ENCODE measurements at places on chromosomes 4 and X.

- DNase-seq = no peak
Observed at GRCh38 chr4:15436513-15436912, 8.7 kb downstream of the C1QTNF7 start.

GRCh38 chr4:14719053-14719452 lies 283.2 kb upstream of the CPEB2 start:
- DNase-seq = no peak

GRCh38 chr4:181592221-181592745 lies 650.9 kb upstream of the TENM3 start:
- DNase-seq = no peak

DNA sequence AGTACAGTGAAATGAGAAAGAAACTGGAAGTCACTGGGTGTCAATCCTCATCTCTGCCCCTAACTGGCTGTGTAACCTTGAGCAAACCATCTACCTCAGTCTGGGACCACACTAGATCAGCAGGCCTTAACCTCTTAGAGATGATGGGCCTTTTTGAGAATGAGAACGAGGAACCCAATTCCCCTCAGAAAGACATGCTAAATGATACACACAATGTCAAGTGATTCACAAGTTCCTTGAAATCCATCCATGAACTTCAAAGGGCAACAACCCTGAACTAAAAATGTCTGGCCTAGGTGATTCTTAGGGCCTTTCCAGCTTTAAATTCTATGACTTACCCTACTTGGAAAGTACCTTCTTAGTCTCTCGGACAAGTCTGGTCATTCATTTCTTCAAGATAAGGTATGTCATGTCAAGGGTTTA lies 47.4 kb downstream of the ACSL4 start:
- DNase-seq = no peak

- no peak for DNase-seq
Observed at GRCh38 chrX:148540114-148540513, 39.7 kb downstream of the AFF2 start.

GRCh38 chr4:24144381-24144780 lies 254.5 kb upstream of the PPARGC1A start:
- no peak for DNase-seq

GRCh38 chrX:136019226-136019625 lies 34.0 kb downstream of the SLC9A6 start:
- DNase-seq = no peak

DNA sequence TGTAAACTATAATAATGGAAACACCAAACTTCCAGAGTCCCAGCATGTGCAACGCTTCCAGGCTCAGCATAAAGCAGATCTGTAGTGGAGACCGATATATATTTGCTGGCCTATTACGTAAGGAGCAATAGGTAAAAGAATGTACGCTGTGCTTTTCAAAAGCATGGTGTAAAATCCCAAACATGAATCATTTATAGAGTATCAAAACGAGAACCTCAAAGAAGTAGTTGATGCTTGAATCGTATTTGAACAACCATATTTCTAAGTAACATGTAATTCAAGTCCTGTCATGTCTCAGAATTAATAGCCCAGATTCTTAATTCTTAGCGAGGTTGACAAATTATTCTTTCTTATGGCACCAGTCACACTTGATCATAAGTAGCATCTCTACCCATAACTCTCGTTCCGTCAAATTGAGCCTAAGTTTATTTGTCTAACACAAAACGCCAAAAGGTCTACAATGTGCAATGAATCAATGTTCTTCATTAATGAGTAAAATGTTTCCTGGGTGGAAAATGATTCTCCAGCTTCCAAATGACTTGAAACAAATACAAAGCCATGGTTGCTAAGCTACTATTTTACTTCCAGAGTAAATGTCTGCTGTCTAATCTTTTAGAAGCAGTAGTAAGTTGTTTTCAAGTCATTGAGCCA lies 811.5 kb upstream of the FRG1 start:
- no peak for DNase-seq

- no peak for DNase-seq
Observed at GRCh38 chrX:102599951-102600579, 750 bp downstream of the ARMCX5 start.

GRCh38 chr4:72901553-72901952 lies 168.0 kb downstream of the COX18 start:
- no peak for DNase-seq

DNA sequence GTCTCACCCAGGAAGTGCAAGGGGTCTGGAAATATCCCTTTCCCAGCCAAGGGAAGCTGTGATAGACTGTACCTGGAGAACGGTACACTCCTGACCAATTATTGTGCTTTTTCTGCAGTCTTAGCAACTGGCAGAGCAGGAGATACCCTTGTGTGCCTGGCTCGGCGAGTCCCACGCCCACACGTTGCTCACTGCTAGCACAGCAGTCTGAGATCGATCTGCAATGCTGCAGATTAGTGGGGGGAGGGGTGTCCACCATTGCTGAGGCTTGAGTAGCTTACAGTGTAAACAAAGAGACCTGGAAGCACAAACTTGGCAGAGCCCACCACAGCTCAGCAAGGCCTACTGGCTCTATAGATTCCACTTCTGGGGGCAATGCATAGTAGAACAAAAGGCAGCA lies 138.5 kb downstream of the CHRDL1 start:
- no peak for DNase-seq

DNA sequence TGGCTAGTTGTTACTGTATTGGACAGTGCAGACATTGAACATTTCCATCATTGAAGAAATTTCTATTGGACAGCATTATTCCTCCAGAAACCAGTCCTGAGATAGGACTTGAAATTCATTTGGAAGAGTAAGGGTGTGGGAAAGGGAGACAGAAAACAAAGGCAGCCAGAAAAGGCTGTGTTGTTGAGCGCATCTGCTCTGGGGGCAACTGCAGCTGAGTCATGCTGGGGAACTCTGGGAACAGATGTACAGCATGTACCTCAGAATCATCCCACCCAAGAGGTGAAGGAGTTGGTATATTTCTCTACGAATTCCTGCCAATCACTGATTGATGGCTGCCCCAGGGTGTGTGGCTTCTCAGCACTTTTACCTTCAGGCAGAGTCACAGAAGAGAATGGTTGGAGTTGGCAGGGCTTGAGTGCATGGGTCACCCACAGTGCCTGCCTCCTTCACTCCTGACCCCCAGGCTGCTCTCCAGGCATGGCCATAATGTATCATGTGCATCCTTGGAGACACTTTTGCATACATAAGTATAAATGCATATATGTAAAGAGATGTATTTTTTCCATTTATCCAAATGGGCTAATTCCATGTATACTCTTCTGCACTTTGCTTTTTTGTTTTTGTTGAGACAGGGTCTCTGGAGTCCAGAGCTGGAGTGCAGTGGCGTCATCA lies 39.4 kb downstream of the GEMIN8 start:
- DNase-seq = no peak

GRCh38 chr4:152024881-152025280 lies 264.1 kb upstream of the GATB start:
- DNase-seq = no peak

GRCh38 chrX:101062176-101062575 lies 10.3 kb upstream of the TRMT2B start:
- DNase-seq = no peak

DNA sequence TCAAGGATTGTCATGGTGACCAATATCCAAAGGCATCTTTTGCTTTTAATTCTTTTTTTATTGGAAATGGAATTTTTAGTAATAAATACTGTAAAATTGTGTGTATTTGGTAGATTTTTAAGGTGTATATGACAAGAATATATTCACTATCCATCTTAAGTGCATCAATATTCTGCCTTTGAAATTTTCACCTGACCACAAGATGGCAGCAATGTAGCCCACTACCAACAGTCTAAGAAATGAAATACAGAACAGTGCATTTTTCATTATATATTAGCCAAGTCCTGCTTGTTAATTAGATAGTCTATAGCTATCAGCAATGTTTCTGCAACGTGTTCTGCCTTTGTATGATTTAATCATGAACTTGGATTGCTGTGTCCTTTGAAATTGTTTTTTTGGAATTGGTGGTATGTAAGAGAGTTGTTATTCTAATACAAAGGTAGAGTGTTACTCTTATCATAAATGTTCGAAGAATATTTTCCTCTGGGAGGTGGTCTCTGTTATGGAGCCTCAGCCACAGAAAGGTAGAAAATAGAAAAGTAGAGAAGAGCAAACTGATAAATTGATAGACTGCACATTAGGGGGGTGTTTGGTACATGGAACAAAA lies 38.2 kb downstream of the HPGDS start:
- DNase-seq = no peak
